ENCODE measurements at places on chromosomes 11 and 22.
A peak's percentile ranks its signal among the peaks of the same experiment; 100 is the strongest.

- no peak for DNase-seq
Observed at GRCh38 chr11:80815752-80816453, 1375.1 kb upstream of the TENM4 start.

DNA sequence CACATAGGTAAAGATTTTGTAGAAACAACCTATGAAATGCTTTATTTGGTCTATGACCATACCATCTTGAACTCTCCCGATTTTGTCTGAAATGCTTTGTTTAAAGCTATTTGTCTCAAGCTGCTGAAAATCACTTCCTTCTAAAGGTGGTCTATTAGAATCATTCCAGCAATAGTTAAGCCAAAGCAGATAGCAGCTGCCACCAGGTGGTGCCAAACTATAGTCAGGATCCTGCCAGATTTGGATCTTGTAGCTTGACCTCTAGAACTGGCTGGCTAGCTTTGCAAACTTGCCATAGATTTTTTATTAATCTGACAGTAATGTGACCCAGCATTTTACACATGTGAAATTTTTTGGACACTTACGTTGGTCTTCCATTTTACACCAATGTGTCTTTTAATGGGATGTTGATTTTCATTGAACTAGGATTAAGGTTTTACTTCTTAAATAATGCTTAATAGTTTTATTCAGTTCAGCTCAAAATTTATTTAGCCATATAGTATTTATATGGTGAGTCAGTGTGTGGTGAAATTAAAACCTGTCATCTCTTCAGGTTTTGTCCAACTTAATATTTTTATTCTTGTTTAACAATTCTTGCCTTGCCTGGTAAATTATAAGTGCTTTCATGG lies 19.7 kb downstream of the CTR9 start:
- DNase-seq, result peak; percentile 49

DNA sequence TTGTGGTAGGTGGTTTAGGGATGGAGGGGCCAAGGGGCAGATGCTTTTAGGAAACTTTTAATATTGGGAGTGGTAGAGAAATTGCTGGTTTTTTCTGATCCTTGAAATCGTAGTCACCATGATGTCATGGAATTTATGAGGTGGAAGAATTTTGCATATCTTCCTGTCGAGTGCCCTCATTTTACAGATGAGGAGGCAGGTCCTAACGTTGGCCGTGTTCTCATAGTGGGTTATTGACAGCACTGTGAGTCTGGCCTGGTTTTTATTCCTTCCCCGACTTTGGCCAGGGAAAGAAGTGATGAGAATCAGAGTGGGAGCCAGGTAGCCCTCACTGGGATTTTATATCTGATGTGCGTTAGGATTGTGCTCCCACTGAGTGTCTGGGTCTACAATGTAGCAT lies 8.8 kb upstream of the PACS1 start:
- no peak for DNase-seq

GRCh38 chr22:42791721-42792452 lies 65.2 kb downstream of the ARFGAP3 start:
- no peak for DNase-seq
